ENCODE measurements at places on chromosomes 11 and 22.

DNA sequence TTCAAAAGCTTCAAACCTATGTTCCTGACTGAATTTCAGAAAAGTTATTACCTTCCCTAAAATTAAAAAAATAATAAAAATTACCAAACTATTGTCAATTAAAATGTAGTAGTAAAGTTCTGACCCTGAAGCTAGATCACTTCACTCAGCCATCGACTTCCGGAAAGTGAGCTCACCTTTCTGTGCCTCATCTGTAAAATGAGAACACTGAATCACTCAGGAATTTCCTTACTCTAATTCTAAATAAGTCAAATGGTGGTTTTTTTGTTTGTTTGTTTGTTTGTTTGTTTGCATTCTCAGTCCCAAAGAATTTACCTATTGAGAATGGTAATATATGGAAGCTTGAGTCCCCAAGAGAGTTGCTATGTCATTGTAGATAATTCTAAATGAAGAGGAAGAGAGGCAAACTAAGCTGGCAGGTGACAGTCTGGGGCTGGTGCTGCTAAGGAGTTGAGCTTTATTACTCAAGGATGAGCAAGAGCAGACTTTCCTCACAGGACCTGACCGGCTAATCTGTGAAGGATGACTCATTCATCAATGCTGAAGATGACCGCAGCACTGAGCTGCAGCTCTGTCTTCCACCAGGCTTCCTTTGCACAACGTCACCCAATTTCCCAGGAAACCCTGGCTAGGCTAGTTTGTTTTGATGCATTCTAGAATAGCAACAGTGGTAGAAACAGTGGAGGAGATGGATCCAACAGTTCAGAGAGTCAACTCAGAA, 248.8 kb downstream of the RAB38 start:
- no peak for DNase-seq

- DNase-seq, result no peak
These were observed 202.9 kb downstream of the FAM76B start for GRCh38 chr11:95586661-95587060.

- DNase-seq, result no peak
These were observed at the start of gene OR52K1 for GRCh38 chr11:4482445-4482844. Gene OR52K1 (plus strand): TSS chr11:4482646. CDS start chr11:4488901, 6,255 bp downstream.

GRCh38 chr11:100010393-100010792, 676.7 kb upstream of the ARHGAP42 start:
- no peak for DNase-seq

GRCh38 chr11:34036456-34036855, 15.1 kb upstream of the CAPRIN1 start:
- DNase-seq, result no peak

DNA sequence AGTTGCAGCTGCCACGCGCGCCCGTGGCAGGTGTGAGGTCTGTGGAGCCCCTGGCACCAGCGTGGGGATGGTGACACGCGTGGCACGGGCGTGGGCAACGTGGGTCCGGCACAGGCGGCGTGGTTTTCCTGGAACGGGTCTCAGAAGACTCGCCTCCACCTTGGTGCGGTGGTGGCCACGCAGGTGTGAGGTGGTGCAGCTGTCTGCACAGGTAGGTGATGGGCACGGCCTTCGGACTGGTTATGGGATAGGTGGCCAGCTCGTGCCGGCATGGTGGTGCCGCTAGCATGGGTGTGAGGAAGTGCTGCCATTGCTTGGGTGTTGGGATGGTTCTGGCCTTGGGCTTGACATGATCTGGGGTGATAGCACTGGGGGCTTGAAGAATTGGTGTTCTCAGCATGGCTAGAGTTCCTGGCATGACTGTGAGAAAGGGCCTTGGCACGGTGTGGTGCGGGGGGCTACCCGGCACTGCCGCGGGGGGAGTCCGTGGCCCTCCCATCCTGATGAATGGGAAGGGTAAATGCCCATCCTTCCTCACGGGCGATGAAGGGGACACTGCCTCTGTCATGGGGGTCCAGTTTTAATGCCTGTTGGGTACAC, 531 bp downstream of the DAGLA start:
- no peak for DNase-seq

GRCh38 chr22:27397954-27398342, 403.6 kb downstream of the MN1 start:
- no peak for DNase-seq

GRCh38 chr11:83520849-83521248, 234.7 kb upstream of the CCDC90B start:
- DNase-seq, result no peak

DNA sequence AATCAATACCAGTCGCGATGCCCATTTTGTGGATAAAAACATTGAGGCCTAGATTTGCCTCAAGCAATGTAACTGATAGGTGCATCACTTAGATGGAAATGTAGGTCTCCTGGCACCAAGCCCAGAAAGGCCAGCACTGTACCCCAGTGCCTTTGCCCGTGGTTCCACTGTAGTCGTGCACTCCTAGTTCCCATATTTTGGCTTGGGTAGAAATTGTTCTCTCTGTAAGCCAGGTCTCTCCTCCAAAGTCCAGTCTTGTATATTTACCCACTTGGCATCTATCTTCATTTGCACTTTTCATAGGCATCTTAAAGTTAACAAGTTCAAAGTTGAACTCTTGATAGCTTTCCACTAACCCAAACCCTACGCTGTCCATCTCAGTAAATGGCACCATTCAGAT, 41.6 kb upstream of the DMC1 start:
- DNase-seq, result no peak

- DNase-seq, result no peak
These were observed 46.4 kb downstream of the QSER1 start for GRCh38 chr11:32939046-32939445.

DNA sequence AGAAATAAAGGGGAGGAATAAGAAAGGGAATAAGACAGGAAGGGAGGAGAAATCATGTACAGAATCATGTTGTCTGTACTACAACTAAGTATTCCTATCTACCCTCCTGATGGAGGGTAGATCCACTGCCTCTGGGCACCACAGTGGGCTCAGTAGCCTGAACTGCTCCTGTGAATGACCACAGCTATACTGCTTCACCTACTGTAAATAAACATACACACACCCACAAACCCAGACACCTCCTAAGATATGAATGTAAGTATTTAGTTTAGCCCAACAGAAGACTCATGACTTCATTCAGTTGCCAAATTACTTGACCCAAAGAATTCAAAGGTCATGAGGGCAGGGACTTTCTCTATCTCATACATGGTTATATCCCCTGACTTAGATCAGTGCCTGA, 177.3 kb upstream of the C11orf58 start:
- DNase-seq, result no peak

DNA sequence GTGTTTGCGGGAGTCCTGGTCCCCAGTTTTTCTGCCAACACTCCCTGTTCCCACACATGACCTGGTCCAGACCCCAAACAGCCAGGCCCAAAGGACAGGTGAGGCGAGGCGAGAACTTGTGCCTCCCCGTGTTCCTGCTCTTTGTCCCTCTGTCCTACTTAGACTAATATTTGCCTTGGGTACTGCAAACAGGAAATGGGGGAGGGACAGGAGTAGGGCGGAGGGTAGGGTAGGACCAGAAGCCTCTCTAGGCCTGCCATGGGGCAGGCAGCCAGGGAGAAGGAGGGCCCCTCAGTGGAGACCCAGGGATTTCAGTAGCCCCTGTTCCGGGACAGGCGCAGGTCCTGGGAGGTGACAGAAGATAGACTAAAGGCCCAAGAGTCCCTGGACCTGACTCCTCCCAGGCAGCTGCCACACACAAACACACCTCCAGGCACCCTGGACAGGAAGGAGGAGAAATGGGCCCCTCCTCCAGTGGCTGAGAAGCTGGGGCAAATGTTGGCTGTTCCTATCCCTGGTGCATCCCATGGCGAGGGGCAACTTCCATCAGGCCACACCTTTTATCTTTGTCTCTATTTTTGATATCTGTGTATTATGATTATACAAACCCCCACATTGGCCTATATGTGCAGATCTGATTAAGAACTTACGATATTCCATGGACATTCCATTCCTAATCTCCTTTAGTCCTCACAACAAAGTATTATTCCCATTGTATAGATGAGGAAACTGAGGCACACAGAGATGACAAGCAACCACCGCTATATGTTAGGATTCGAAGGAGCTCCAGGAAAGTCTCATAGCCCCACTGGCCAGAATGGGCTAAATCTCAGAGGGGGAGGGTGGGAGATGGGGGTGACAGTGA, 626 bp upstream of the F2 start:
- no peak for DNase-seq

- no peak for DNase-seq
These were observed 188.9 kb downstream of the ST3GAL4 start for GRCh38 chr11:126544108-126545056.

DNA sequence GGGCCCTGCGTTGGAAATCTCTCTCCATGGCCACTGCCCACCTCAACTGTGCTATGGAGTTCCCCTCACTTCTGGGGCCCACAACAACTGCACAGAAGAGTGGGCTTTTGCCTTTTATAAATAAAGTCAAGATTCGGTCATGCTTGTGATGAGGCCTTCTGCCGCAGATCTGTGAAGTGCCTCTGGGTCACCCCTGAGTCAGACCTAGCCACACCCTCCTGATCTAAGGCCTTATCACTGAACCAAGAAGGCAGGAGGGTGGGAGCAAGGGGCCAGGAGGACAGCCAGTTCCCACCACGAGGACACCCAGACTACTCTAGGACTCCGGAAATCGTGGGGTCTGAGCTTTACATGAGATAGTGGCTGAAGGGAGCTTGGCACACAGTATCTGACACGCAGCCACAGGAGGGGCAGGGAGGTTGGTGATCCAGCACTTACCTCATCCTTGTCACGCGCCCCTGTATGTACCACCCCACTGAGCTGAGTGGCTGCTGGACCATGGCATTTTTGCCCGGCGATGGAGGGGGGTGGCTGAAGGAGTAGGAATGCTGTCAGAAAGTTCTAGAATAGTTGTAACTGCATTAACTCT, 115.7 kb downstream of the ABTB2 start:
- no peak for DNase-seq

DNA sequence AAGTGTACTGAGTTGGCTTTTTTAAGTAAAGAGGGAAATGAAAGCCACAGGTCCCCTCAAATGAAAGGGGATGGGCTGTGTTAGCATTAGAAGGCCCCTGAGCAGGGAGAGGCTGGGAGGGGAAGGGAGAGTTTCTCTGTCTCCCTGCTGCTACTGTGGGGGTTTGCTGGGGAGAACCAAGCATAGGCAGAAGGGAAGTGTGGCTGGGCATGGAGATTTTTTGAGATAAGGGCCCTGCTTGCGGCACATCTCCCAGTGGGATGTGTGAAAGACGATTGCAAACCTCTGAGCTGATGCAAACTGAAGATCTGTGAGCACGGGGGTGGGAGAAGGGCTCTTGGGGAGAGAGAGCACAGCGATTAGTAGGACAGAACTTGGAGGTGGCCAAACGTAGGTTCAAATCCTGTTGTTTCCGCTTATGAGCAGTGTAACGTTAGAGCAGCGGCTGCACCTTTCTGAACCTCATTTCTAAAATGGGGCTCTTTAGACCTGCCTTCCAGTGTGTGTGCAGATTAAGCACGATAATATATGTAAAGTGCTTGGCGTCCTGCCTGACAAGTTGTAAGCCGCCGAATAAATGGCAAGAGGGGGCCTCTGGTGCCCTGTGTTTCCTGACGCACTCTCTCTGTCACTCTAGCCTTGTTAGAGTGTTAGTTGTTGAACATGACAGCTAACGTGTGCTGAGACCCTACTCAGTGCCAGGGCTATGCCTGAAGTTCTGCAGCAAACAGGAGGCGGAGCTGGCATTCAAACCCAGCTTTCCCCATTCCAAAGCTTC, 122.3 kb downstream of the GRIK4 start:
- no peak for DNase-seq

- DNase-seq, result no peak
These were observed 86.9 kb upstream of the IGLL5 start for GRCh38 chr22:22800716-22801115.

- DNase-seq, result no peak
These were observed at the start of gene INSC for GRCh38 chr11:15114501-15115475. Gene INSC (plus strand): TSS chr11:15114923. CDS start chr11:15149175, 34,252 bp downstream.

- no peak for DNase-seq
These were observed 30.8 kb downstream of the SLC5A1 start for GRCh38 chr22:32073823-32074380.

DNA sequence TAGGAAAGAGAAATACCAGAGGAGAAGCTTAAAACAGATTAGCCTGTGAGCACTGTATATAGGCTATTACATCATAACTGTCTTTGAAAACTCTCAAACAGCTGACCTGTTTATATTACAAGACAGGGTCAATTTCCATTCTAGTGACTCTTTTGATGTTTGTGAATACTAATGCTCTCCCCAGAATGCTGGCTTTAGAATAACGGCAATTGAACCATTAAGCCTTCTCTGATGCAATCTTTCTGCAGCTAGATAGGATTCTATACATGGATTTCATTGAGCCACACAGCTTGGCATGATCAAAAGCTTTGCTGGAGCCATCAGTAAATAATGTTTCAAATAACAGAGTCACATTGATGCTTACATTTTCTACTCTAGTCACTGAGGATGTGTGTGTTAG, 122.7 kb upstream of the FAT3 start:
- DNase-seq, result no peak

DNA sequence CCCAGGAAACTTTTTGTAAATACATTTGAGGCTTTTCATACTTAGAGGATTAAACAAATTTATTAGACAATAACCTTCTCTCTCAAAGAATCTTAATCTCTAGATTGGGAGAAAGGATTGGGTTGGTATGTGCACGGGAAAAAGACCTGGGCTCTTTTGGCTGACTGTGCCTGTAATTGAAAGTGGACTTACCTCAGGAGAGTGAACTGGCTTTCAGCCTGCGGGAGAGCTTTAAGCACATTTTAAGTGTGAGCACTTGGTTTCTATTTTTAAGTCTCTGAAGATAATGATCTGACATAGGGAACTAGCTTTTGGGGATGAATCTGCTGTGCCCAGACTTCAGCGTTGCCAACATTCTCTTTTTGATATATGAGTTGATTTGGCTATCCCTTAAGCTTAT, 35.8 kb downstream of the UVRAG start:
- DNase-seq, result no peak

DNA sequence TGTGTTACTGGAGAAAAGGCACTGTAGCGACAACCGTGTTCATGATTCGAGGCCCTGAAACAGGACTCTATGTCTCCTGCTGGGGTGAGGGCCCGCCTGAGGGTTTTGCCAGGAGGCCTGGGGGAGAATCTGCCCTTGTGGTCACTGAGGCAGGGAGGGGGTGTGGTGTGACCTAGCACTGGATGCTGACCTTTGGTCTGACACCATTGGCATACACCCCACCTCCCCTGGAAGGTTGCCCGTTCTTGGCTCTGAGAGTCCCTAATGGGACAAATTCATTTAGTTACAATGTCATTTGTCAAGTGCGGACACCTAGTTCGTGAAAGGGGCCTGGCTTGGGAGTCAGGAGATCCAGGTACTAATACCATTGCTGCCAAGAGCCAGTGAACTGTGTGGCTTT, 29.0 kb downstream of the NECTIN1 start:
- no peak for DNase-seq

DNA sequence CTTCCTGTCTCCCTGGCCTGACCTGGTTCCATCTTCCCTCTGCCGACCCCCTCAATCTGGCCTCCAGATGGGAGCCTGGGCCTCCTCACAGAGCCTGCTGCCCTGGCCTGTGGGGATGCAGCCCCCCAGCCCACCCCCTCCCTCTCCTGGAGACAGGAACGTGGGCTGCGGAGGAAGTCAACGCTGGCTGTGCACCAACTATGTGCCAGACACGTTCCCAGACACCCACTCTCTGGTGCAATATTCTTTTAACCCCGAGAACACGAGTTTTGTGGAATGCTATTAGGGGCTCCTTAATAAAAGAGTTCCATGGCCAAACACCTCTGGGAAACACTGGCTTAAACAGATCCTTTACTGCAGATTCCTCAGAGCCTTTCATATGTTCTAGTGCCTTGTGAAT, 15.9 kb downstream of the WNT11 start:
- no peak for DNase-seq
